ENCODE measurements at places on chromosomes 11 and 22. TPM values are rescaled to one million over a fixed set of nuclear protein-coding genes. Genes with fewer than 3 reads are reported as not detected.

The RASSF10 gene
- not detected for total RNA-seq

GRCh38 chr11:70637186-70637800 is 239.0 kb downstream of the CTTN start:
- no peak for DNase-seq

- DNase-seq: no peak
Measured at GRCh38 chr11:45855308-45855707, 8.0 kb downstream of the CRY2 start.

The MRPL21 gene
- total RNA-seq: 24.2 TPM

- DNase-seq: no peak
Measured at GRCh38 chr11:19987331-19987801, 172.9 kb downstream of the DBX1 start.

The PHLDA2 gene
- 0.16 TPM for total RNA-seq

The PANX3 gene
- total RNA-seq: not detected
